ENCODE measurements at places on chromosomes 12 and 14.

DNA sequence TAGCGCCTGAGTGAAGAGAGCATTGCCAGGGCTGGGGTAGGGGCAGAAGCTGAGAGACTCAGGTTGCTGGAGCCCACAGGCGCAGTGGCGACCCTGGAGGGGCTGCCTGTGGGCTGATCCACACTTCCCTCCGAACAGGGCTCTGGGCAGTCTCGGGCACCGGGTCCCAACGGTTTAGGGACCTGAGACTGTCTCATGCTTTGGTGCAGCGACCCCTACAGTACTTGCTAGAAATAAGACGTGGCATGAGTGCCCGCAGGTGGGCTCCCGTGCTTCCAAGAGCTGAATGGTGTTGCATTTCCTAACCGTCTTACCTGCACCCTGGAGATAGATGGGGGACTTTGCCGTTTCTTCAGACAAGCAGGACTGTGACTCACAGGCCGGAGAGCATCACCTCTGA, 57.4 kb downstream of the AACS start:
- DNase-seq: no peak

DNA sequence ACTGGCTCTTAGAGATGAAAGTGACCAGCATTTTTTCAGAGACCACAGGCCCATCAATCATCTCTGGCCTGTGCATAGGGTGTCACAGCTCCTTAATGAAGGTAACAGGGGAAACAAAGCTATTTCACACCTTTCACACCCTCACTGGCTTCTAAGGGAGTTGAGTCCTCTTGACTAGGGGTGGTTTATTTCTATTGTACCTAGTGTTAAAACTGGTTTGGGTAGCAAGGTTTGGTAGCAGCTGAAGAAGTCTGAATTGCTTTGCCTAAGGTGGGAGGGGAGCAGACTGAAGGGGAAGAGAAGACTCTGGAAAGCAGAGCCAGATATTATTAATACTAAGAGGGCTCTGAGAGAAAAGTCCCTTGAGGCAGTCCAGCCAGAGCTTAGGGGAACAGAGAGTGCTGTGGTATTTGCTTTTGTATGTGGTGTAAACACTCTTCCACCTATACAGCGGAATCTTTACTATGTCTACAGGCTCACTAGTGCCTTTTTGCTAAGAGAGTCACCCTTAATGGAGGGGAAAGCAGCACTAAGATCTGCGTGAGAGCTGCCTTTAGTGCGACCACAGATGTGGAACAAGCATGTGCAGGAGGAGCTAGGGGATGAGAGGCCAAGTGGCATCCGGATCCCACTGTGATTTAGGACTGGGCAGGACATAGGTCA, 95.8 kb downstream of the STXBP6 start:
- no peak for DNase-seq

- DNase-seq: no peak
Measured at GRCh38 chr14:99247101-99247729, 24.8 kb downstream of the BCL11B start.

DNA sequence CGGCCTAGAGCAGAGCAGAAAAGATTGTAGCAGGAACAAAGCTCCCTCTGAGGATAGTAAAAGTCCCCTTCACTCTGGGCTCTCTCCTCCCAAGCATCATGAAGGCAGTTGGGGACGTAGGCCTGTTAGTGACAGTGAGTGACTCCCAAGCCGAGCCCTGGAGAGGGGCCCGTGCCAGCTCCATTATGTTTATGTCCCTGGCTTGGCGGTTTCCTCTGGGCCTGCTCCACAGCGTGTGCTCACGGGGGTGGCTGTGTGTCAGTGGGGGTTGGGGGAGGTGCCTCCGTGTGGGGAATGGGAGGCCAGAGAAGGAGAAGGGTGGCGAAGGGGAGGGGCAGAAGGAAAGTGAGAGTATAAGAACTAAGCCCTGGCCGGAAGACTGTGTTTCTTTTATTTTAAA, 170.0 kb upstream of the VASH1 start:
- DNase-seq: no peak

DNA sequence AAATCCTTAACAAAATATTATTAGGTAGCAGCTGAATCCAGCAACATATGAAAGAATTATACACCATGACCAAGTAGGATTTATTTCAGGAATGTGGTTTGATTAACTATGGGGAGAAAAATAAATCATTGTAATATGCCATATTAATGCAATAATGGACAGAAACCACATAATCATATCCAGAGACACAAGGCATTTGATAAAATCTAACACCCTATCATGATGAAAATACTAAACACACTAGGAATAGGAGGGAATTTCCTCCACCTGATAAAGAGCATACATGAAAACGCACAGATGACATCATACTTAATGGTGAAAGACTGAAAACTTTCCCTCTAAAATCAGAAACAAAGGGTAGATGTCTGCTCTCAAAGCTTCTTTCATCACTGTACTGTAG, 238.9 kb downstream of the PHLDA1 start:
- DNase-seq: no peak

- DNase-seq: no peak
Measured at GRCh38 chr14:61381553-61381952, 60.2 kb downstream of the PRKCH start.

DNA sequence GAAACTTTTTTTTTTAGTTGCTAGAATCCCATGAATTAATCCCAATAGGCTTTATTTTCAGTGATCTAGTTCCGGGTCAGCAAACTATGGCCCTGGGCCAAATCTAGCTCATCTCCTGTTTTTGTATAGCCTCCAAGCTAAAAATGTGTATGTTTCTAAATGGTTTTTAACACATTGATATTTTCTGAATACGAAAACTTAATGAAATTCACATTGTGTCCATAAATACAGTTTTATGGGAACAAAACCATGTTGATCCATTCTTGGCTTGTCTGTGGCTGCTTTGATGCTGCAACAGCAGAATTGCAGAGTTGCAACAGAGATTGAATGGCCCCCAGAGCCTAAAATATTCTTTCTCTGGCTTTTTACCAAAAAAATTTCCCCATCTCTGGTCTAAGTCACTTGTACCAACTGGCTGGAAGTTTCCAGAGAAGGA, 47.5 kb downstream of the ZNF664 start:
- DNase-seq: no peak

- DNase-seq: no peak
Measured at GRCh38 chr12:2111826-2112225, 59.0 kb downstream of the CACNA1C start.

DNA sequence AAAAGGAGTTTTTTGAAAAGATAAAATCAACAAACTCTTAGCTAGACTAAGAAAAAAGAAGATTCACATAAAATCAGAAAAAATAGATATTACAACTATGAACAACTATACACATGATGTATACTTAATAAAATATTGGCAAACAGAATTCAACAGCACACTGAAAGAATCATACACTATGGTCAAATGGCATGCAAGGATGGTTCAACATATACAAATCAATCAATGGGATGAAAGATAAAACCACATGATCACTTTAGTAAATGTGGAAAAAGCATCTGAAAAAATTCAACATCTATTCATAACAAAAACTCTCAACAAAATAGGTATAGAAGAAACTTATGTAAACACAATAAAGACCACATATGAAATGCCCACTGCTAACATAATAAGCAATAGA, 84.5 kb upstream of the BBS10 start:
- DNase-seq: no peak

DNA sequence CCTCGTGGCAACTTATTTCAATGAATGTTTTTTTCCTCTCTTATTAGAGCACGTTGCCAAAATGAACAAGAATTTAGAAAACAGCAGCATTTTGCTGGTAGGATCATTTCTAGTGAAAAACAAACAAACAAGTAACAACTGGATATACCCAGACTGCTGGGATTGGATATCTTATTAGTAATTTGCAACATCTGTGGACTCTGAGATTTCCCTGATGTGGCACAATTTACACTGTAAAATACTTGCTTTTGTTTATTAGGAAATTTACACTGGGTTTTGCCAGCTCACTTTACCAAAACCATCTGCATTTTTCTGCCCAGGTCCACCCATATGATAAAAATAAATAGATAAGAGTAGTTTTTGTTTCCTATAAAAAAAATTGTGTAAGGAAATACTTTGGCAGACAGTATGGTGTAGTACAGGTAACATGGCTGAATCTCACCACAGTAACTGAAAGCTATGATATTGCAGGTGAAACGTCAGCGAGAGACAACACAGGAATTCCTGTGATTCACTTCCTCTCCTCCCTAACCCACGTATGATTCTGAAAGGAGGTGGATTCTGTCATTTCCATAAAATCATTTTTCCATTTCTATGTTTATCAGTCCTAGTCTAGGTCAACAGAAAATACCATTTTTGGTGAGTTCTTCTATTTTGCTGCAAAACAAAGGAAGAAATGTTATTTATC, 176.2 kb upstream of the NOVA1 start:
- no peak for DNase-seq

DNA sequence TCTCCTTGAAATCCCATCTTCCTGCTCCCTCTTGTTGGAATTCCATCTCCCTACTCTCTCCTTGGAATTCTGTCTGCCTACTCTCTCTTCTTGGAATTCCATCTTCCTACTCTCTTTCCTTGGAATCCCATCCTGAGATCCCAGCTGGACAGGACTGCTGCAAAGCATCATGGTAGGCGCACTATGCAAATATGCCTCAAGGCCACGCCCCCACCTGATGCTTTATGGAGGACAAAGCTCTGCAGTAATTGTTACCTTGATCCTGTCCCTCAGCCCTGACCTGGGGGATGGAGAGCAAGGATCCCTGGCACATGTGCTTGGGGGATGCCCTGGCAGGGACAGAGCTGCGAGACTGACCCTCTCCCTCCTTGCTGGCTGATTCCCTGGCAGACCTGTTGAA, 185.6 kb downstream of the TBX5 start:
- DNase-seq: no peak

GRCh38 chr12:11725686-11726085, 76.2 kb downstream of the ETV6 start:
- DNase-seq: no peak

GRCh38 chr12:109617491-109617890, 43.9 kb downstream of the MVK start:
- no peak for DNase-seq

DNA sequence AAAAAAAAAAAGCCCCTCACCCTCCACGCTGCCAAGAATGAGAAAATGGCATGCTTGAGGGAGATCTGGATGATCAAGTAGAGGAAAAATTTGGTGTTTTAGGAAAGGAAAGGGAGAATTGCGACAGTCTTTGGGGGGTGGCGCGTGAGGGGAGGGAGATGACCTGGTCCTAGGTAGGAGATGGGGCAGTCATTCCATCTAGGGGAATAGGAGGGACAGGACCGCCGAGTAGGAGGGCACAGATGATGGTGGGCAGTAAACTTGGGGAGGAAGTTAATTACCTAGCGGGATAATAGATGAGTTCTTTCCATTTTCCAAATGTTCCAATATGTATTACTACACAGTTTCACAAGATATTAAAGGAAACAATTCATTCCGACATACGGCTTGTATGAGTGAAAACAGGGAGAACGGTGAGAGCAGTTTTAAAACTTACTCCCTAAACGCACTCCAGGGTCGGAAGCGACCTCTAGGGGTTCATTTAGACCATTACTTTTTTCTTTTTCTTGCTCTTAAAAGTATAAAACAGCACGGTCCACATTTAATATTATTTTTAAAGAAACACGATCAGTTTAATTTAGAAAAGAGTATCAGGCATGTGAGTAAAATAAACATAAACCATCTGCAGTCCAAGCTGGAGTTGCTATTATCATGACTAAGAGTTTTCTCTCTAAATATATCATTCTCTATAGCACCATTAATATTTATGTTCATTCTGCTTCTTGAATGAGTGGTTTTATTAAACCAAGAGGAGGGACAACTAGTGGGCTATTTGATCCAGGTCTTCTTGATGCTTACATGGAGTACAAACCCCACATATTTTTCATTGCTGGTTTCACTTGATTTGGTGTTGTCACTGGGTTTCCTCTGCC, 3.0 kb upstream of the FNTB start:
- DNase-seq: peak; percentile 65

- peak; percentile 76 for DNase-seq
Measured at GRCh38 chr12:22083167-22083566, 37.1 kb downstream of the CMAS start.

DNA sequence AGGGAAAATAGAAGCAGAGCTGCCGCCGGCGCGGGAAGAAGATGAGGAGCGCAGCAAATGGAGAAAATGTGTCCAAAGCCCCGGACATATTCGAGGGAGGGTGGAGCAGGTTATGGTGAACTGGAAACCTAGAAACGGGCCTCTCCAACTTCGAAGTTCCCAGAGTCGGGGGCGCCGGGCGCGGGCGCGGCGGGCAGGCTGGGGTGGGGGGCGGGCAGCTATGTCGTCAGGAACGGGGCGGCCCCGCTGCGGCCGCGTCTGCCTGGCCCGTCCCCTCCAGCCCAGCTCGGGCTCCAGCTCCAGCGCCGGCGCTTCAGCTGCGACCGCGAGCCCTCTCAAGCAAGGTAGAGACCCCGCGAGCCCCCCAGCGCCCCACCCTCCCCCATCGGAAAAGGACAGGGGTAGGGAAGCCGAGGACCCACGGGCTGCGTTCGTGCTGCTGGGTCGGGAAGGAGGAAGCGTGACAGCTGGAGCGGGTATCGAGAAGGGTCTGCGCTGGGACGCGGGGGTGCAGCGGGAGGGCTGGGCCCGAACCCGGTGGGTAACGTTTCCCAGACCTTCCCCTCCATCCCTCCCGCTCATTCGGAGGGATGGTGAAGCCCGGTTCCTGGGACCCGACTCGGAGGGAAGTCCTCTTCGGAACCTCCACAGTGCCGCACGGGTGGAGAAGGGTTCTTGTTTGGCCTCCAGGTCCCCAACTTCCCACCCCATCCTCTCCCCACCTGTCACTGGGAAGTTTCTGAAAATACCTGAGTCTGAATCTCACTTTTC, 1.0 kb downstream of the DGKA start:
- no peak for DNase-seq

- DNase-seq: peak; percentile 73
Measured at GRCh38 chr12:122116707-122117535, 38.4 kb downstream of the MLXIP start.

DNA sequence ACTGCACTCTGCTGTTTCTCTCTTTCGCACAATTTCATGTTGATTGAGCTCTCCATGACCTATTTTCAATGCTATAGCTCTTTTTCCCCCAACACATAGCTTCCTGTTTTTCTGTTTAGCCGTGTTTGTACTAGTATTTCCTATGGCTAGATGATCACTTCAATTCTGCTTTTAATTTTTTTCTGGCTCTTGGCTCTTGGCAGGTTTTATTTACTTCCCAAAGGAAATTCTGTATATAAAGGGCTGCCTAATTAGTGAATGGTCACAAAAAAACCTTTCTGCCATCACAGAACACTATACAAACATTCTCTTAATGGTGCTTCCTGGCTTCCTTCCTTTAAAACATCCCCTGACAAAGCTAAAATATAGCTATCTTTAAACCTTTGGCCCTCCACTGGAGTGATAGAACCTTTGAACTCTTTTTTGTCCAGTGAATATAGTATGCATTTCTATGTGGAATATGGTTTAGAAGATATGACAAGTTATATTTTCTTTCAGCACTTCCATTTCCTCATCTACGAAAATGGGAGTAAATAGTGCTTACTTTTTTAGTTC, 88.2 kb downstream of the RASSF9 start:
- no peak for DNase-seq

Data from SW480 (cell line).